ENCODE measurements at places on chromosomes 12 and 14. TPM values are rescaled to one million over a fixed set of nuclear protein-coding genes. Genes with fewer than 3 reads are reported as not detected.

Gene TMEM253
- total RNA-seq: not detected

Gene BTBD7
- 23.2 TPM for total RNA-seq

Gene PTPRR
- 0.78 TPM for total RNA-seq

Gene TTC7B
- total RNA-seq: 54.6 TPM

Gene SERPINA4
- not detected for total RNA-seq

Gene TTC9
- 1.8 TPM for total RNA-seq

Gene ISM2
- total RNA-seq: 3.2 TPM

Gene OR4N5
- total RNA-seq: not detected

Gene INHBE
- total RNA-seq: 2.0 TPM

Gene SLC39A2
- not detected for total RNA-seq

Gene MSI1
- total RNA-seq: 0.20 TPM

Gene EML5
- total RNA-seq: 0.13 TPM

Gene SYNDIG1L
- total RNA-seq: under 0.01 TPM

Gene MEG3
- total RNA-seq: 396 TPM

Gene PTPRQ
- total RNA-seq: 0.86 TPM

Gene AMIGO2
- 10.8 TPM for total RNA-seq

Gene AKAP3
- total RNA-seq: 1.7 TPM

Gene GRIN2B
- total RNA-seq: not detected

Gene PRB2
- not detected for total RNA-seq

Gene RAB5B
- total RNA-seq: 64.1 TPM

Gene IL23A
- total RNA-seq: not detected

Gene CCDC177
- not detected for total RNA-seq

Gene GOLGA5
- total RNA-seq: 42.3 TPM

Gene TMEM63C
- total RNA-seq: 0.17 TPM

Gene HCAR3
- not detected for total RNA-seq

Gene COCH
- total RNA-seq: 0.46 TPM

Gene TCL1B
- not detected for total RNA-seq

Gene PHETA1
- 7.0 TPM for total RNA-seq

Gene IL31
- not detected for total RNA-seq

Gene TPH2
- total RNA-seq: not detected

Gene SLC22A17
- 31.1 TPM for total RNA-seq

Gene KLHL33
- 0.03 TPM for total RNA-seq

Gene POLE2
- total RNA-seq: 2.8 TPM

Gene CLEC1B
- not detected for total RNA-seq

Gene RBP5
- not detected for total RNA-seq

Gene SIRT4
- total RNA-seq: 2.0 TPM

Gene HSPB8
- 33.8 TPM for total RNA-seq

Gene NUDT14
- total RNA-seq: 16.6 TPM

Gene TAS2R13
- total RNA-seq: 2.4 TPM

Gene SERPINA3
- total RNA-seq: 9.7 TPM

Gene GARIN6
- total RNA-seq: not detected

Gene AGAP2
- 0.20 TPM for total RNA-seq

Gene ISCA2
- total RNA-seq: 7.3 TPM

Gene DDHD1
- 19.1 TPM for total RNA-seq

Gene MLEC
- 156 TPM for total RNA-seq

Gene CMTM5
- total RNA-seq: 0.65 TPM

Gene HHIPL1
- 24.1 TPM for total RNA-seq

Gene VRTN
- total RNA-seq: not detected

Gene ACOT4
- 0.98 TPM for total RNA-seq

Gene MFAP5
- total RNA-seq: 37.3 TPM

Gene CLEC6A
- total RNA-seq: not detected

Gene GRIP1
- total RNA-seq: 0.33 TPM

All from smooth muscle cell of the pulmonary artery (primary cell).